ENCODE measurements at places on chromosomes 3 and 15. TPM values are rescaled to one million over a fixed set of nuclear protein-coding genes. Genes with fewer than 3 reads are reported as not detected.

PRRT3 gene
- 0.51 TPM for total RNA-seq

PPIB gene
- total RNA-seq, result 667 TPM

- no peak for DNase-seq
These were observed 79.5 kb downstream of the DNASE1L3 start for GRCh38 chr3:58131101-58131825.

TGM4 gene
- 0.13 TPM for total RNA-seq

GRCh38 chr3:8325306-8325705, 176.3 kb upstream of the LMCD1 start:
- no peak for DNase-seq

GRCh38 chr3:129311054-129311902, 32.6 kb downstream of the HMCES start:
- no peak for DNase-seq

GRCh38 chr3:112761062-112761638, 85.5 kb downstream of the CD200R1L start:
- DNase-seq, result peak; percentile 23

GRCh38 chr3:139716908-139717485, 39.2 kb upstream of the NMNAT3 start:
- DNase-seq, result no peak

DNA sequence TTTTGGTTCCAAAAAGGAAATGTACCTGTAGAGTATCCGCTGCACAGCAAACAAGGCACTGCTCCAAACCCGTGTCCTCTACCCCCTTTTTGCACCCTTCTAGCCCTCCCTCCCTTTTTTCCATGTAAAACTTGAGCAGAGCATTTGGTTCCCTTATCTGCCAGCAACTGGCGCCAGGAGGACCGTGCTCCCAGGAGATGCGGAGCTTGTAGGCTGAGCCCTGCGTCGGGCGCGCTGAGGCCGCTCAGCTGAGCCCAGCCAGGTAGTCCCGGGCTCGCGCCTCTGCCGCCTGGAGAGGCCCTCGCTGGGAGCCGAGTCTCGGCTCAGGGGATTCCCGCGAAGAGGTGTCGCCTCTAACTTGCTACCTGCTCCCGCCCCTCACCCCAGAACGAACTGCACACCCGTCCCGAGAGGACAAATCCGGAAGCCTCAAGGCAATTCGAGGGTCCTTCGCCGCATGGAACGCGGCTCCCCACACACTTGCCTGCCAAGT, 575 bp downstream of the TRPM7 start:
- DNase-seq, result peak; percentile 9

GRCh38 chr15:88835646-88836045, 32.4 kb downstream of the ACAN start:
- DNase-seq, result no peak

CNTN3 gene
- total RNA-seq, result not detected

DNA sequence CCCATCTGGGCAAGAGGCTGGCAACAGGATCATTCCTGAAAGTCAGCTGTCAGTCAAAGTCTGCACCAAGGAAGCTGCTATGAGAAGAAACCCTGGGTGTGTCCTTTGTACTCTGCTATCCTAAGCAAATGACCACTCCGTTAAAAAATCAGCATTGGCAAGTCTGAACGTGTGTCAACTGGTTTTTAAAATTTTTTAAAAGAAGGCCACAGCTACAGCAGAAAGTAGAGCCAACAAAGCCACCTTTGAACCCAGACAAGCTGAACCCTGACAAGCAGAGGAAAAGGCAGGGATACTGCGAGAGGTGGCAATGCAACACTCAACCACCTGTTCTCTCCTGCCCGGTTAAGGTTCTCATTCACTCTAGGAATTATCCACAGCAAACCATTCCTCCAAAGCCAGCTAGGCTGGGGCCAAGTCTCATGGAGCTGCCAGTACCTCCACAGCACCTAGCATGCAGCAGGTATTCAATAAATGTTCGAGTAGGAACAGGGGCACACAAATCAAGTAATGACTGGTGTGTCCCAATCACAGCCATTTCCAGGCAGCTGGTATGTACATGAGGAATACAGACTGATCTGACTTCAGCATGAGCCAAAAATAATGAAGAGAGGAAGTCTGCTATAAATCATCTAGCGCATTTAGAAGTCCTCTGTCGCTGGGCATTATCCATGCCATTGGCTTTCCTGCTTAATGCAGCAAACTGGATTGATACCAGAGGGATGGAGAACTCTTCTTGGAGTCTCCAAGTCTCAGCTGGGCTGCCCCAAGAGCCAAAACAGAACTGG, 76.0 kb downstream of the ADCY5 start:
- DNase-seq, result peak; percentile 39

DNA sequence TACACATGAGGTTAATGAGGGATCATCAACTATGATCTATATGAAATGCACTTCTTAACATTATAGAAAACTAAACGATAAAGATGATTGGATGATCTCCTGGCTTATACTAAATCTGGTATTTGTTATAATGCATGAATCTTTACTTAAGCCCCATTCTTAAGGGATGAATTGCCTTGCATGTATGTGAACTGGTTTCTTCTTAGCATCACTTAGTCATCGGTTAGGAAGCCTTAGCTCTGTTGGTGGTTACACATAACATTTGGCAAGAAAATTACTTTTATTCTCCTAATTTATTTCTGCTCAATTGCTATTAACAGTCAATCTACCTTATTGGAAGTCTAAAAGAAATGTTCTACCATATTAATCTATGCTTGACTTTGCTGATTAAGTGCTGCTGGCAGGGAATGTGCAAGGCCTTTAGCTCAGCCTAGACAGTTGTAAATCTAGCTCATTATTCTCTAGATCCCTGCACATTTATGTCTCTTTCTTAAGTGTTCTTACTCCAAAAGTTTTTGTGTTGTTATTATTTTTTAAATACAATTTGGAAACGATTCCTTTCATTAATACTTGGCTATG, 356.0 kb downstream of the ZPLD1 start:
- DNase-seq, result no peak

GRCh38 chr15:57849317-57849716, 142.8 kb downstream of the POLR2M start:
- no peak for DNase-seq

DNA sequence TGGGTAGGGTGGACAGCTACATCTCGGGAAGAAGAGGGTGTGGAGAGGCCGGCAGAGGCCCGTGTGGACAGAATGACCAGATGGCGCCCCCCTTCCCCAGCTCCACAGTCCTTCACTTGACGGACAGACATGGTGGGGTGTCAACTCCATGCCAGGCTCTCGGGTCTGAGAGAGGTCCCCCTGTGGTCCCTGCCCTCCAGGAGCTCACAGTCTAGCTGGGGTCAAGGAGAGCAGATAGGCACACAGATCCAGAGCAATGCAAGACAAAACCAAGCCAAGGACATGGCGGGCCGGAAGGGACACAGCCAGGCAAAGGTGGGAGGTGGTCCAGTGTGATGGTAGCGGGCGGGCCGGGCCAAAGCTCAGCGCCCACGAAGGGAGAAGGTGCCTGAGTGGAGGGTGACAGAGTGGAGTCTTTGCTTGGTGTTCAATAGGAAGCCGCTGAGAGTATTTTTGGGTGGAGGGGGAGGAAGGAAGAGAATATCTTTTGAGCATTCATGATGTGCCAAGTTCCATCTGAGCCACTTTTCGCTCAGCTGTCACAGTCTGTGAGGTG, 72.1 kb upstream of the SEC13 start:
- no peak for DNase-seq

DNA sequence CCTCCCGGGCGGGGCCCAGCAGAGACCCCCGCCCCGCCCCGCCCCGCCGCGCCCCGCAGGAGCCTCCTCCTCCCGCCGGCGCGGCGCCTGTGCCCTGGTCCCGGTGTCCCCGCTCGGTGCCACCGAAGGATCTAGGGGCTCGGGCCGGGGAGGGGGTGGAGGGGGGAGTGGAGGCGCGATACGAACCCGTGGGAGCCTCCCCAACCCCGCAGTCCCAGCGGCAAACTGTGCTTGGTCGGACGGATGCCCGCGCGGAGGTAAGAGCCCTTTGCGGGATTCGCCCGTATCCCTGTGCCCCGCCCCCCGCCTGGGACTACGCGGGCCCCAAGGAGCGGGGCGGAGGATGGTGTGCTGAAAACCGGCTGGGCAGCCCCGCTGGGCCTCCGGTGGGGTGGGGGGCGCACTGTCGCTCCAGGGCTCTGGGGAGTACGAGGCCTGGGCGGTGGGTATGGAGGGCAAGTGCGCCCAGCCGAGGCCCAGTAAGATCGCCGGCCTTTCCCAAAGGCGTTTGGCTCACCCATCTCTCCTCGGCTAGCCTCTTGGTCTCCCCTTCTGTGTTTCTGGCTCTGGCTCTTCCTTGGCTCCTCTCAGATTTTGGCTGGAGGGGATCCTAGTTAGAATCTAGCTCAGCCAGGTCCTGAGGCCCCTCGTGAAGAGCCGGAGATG, 65.6 kb upstream of the POLG start:
- no peak for DNase-seq

DNA sequence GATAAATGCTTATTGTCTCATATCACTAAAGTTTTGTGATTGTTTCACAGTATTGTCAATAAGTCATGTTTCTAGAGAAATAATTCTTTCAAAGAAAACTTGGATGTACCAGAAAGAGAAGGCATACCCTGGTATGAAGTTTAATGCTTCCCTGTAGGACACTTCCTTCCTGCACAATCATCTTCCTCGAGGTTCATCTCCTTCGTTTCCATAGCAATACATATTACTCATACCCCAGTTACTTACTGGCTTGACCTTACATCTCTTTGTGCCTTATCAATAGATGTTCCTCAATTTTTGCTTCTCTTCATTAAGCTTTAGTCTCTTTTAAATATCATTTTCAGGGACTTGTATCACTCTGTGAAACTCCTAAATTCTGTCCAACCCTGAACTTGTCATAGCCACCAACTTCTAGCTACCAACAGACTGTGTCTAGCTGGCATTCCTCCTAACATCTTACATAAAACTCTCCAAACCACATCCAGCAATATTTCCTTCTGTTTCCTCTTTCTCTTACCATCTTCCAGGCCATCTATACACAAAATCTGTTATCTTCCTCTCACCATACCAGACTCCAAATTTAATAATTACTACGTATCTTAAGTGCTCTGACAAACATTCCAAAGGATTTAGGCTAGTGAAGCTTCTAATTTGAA, 134.3 kb downstream of the GADL1 start:
- no peak for DNase-seq

FGF12 gene
- total RNA-seq, result 1.0 TPM

SCN11A gene
- total RNA-seq, result 0.13 TPM

- DNase-seq, result no peak
These were observed 111.5 kb upstream of the SELENOK start for GRCh38 chr3:54003136-54003535.

FBXL2 gene
- total RNA-seq, result 9.8 TPM

- no peak for DNase-seq
These were observed 5.9 kb downstream of the MESP2 start for GRCh38 chr15:89781891-89782618.

DNA sequence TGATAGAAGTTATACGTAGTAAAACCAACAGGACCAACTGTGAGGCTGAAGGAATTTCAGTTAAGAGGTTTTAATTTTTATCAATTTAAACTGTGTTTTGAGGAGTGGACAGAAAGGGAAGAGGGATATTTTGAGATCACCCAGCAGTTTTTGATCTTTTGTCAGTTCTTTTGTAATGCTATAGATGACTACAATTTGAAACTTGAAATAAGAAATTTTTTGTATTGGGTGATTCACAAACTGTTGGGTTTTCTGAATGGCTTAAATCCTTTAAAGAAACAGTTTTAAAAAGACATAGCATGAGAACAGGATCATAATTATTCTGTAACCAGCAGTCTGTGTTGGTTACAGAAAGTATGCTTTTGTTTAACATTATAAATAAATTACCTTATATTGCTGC, 67.4 kb downstream of the TCF12 start:
- no peak for DNase-seq

GRCh38 chr3:128479558-128480086, 12.9 kb upstream of the DNAJB8 start:
- DNase-seq, result no peak

DNA sequence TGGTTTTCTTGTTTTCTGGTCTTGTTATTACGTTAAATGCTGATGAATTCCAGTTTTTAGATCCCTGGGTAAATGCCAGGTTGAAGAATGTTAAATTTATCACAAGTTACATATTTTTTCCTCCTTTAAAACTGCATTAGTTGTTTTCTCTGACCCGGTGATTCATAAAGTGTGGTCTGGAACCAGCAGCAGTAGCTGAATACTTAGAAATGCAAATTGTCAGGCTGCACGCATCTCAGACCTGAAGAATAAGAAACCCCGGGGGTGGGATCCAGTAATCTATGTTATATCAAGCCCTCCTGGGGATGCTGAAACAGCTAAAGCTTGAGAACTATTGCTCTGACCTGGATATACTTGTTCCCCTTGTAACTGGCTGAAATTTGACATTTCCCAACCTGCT, 69.1 kb downstream of the PEX5L start:
- DNase-seq, result no peak

GRCh38 chr3:198051836-198052235, 91.8 kb downstream of the LMLN start:
- no peak for DNase-seq

- DNase-seq, result peak; percentile 33
These were observed 102.8 kb downstream of the CHSY1 start for GRCh38 chr15:101148881-101149664.

DNA sequence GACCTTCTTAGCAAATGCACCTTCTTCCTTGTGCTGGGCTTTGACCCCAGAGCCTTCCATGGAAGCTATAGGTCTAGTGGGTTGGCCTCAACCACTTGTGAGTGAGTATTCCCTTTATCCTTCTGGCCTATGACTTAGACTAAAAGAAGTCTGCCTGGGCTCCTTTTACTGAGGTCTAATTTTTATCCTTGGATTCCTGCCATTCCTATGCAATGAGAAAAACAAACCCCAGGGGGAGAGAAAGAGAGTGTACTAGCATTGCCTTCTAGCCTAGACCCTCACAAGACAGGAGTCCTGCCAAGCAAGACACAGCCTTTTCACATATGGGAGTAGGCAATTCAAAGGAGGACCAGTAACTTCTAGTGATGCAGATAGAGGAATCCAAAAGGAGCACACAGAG, 155.4 kb downstream of the PPM1L start:
- DNase-seq, result no peak

POU1F1 gene
- total RNA-seq, result not detected

ATG3 gene
- total RNA-seq, result 62.0 TPM
